Right ventricle myocardium inferior (tissue), 1 donor: ENCODE measurements at places on chromosomes 12 and 14.

- no peak for DNase-seq
Observed at GRCh38 chr12:115975411-115975810, 302.1 kb downstream of the MED13L start.

GRCh38 chr14:21070083-21070609 is at the start of gene ARHGEF40:
Gene ARHGEF40, plus strand, starts transcription at chr14:21070304. Its CDS starts 93 bp downstream, at chr14:21070397.
- peak; percentile 87 for DNase-seq

GRCh38 chr14:36585100-36585499 is 2.7 kb upstream of the NKX2-8 start:
- DNase-seq, result no peak

GRCh38 chr12:81022531-81022930 is 55.3 kb upstream of the ACSS3 start:
- no peak for DNase-seq

- no peak for DNase-seq
Observed at GRCh38 chr14:101025131-101025530, 121.6 kb upstream of the RTL1 start.

DNA sequence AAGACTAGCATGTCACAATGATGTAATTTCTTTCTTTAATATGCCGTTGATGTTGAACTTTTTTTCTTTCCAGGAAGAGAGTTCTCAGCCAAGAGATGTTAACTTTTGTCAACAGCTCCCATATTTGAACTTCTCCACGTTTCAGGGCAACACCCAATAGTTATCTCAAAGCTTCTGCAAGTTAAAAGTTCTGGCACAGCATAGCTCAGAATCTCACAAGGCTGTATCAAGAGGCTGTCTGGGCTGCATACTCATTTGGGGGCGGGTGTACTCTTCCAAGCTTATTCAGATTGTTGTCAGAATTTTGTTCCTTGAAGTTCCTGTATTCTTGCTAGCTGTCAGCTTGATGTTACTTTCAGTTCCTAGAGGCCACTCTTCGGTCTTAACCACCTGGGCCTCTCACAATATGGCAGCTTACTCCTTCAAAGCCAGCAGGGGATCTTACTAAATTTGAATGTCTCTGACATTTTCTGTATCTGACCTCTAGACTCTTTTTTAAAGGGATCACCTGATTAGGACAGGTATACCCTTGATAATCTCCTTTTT is 38.9 kb downstream of the KCNC2 start:
- DNase-seq, result no peak

DNA sequence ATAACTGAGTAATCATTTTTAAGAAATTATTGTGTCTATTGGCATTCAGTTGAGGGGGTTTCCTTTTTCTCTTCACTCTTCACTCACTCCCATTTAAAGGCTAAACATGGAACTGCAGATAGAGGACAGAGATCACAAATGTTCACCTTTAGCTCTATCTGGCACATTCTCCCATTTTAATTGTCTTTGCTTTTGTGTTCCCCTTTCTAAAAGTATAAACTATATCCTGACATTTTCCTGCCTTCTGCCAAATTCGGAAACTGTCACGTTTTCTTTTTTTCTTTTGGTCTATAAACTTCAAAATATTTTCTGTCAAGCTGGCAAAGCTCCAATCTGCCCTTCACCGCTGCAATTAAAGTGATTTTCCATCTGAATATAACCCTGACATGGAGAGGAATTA is 219.8 kb upstream of the CDKN3 start:
- no peak for DNase-seq

GRCh38 chr14:33480071-33480886 is 470.6 kb downstream of the EGLN3 start:
- no peak for DNase-seq

DNA sequence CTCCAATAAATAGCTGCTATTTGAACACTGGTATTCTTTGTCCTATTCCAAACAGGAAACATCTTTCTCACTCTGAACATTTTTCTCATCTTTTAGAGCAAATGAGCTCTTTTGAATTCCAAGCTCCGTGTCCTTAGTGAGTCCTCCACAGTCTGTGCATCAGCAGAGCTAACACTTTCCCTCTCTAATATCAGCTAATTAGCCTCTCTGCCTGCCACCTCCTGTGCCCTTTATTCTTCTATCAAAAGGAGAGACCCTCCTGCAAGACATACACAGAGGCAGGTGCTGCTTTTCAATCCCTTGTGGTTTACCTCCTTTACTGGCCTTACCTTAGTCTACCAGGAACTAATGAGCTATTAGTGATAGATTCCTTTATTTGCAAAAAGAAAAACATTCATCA is 178.5 kb downstream of the SLC35F4 start:
- DNase-seq, result no peak

DNA sequence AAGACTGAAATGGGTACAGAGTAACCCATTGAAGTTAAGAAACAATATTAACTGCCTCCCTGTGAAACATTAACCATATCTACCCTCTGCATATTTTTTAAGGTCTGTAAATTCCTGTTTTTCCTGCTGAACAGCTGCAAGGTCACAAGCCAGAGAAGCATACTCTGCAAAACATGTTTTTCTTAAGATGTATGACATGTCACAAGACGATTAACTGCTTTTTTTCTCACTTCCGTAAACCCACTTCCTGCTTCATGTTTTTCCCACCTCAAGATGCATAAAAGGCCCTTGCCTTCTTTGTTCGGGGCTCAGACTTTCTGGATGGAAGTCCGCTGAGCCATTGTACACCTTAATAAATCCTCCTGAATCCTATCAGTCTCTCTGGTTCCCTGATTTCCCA is 504.7 kb upstream of the MIS18BP1 start:
- no peak for DNase-seq

- DNase-seq, result no peak
Observed at GRCh38 chr12:32542428-32543229, 136.5 kb upstream of the DNM1L start.

GRCh38 chr12:132836795-132837331 is 8.2 kb upstream of the GOLGA3 start:
- no peak for DNase-seq

DNA sequence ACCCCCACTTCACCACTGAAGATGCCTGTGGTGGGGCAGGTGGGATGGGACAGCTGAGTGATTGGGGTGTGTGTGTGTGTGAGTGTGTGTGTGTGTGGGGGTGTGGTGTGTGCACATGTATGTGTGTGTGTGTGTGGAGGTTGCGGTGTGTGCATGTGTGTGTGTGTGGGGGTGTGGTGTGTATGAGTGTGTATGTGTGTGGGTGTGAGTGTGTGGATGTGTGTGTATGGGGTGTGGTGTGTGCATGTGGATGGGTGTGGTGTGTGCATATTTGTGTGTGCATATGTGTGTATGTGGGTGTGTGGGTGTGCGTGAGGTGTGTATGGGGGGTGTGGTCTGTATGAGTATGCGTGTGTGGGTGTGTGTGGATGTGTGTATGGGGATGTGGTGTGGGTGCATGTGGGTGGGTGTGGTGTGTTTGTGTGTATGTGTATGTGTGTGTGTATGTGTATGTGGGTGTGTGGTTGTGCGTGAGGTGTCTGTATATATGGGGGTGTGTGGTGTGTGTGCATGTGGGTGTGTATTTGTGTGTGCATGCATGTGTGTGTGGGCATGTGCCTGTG is 61.6 kb downstream of the PLEKHG3 start:
- peak; percentile 35 for DNase-seq

DNA sequence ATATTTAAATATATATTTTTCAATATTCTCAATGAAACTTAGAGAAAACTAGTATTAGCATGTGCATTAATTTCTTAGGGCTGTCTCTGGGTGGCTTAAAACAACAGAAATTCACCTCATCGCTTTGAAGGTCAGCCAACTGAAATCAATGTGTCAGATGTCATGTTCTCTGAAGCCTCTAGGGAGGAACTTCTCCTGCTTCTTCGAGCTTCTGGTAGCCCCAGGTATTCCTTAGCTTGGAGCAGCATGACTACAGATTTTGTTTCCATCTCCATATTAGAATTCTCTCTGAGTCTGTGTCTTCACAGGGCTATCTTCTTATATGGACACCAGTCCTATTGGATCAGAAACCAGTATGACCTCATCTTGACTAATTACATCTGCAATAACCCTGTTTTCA is 221.5 kb downstream of the PDZRN4 start:
- DNase-seq, result no peak

GRCh38 chr14:72549854-72550253 is 344.0 kb downstream of the DPF3 start:
- no peak for DNase-seq

DNA sequence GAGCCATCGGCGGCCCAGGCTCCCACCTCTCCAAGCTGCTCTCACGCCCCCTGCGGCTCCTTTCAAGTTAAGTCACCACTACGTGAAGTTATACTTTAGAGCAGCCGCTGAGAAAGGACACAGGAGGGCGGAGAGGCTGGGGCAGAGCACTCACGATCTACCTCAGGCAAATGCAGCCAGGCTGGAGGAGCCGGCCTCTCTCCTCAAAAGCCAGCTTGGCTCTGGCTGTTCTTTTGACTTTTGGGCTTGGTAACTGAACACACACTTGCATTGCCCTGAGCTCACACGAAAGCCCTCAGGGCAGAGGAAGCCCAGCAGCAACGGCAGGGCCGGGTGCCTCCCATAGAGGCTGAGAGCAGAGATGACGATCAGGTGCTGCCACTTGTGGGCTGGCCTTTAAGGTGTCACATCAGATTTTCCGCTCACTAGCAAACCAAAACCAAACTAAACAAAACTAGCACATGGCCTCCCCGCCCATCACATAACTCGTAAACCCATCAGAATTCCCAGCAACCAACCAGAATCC is 75.2 kb downstream of the PITPNM2 start:
- DNase-seq, result no peak
